ENCODE measurements at places on chromosomes 11 and 22.

- no peak for DNase-seq
Measured at GRCh38 chr22:41564563-41564962, 3.8 kb downstream of the CSDC2 start.

GRCh38 chr22:45922256-45922655, 54.7 kb downstream of the WNT7B start:
- no peak for DNase-seq

GRCh38 chr11:15258433-15259165, 143.9 kb downstream of the INSC start:
- peak; percentile 77 for DNase-seq

GRCh38 chr22:17853073-17853472, 78.8 kb upstream of the BID start:
- DNase-seq, result no peak

DNA sequence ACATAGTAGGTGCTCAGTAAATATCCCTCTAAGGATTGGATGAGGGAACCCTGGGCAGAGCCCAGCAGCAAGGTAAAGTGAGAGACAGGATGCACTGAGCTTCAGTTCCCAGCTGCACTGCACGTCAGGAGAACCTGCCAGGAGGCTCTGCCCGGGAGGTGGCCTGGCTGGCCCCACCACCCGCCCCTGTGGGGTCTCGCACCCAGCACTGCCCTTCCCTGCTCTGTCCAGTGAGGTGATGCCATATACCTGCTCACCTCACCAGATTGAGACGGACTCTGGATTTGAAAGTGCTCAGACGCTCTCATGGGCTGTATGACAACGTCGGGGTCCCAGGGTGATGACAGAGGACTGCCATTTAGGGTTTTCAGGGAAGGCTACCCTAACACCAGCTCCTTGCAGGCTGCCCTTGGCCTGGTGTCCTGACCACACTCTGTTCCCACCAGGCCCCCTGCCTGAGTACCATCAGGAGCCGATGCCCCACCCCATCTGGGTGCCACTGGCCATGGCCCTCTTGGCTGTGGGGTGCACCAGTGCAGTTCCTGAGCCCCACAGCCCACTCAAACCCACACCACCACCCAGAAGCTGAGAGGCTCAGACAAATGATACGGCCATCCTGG, 61.7 kb upstream of the FGF3 start:
- no peak for DNase-seq

- DNase-seq, result no peak
Measured at GRCh38 chr11:45907911-45908370, 870 bp upstream of the FREY1 start.
